ENCODE measurements at places on chromosomes 16 and 17.

DNA sequence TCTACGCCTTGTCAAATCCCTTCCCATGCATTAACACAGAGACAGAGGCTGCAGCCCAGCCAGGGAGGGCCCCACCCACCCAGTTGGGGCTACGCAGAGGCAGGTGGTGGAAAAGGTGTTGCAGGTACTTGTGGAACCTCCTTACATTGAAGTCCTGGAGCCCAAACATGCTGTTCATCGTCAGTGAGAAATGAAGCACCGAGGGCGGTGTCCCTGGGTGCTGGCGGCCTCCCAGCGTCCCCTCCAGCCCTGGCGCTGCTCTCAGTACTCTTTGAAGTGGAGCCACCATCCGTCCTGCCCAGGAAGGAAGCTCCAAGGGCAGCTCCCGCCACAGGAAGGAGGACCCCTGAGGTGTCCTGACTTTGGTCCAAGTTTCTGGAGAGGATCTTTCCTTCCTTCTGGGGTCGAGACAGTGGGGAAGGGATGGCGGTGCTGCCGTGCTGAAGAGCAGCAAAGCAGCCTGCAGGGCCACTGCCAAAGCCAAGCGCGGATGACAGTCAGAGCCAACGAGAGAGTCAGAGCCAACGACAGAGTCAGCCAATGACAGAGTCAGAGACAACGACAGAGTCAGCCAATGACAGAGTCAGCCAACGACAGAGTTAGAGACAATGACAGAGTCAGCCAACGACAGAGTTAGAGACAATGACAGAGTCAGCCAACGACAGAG lies 23.4 kb downstream of the LMF1 start:
- no peak for DNase-seq

DNA sequence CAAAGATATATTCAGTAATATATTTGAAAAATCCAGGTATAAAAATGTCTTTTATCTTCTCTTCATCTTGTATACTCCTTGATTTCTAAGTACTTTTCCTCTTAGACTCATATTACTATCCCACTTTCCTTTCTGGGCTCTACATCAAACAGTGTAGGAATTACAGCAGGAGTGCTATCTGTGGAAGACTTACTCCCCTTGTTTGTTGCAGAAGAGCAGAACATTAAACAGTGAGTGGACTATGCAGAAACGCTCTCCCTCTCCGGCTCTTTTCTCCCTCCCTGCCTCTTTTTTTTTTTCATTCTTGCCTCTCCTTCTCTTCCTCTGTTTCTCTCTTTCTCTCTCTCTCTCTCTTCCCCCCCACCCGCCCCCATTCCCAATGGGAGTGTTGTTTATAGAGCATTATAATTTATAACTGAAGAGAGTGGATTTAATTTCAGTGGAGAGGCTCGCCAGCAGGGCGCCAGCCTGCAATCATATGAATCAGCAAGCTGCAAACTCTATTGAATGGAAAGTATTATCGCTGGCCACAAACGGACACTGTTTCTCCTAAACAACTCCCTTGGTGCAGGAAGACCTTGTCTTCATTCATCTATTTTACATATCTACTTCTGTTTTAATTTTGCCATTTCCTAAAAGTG lies 242.3 kb upstream of the TBX2 start:
- peak; percentile 79 for DNase-seq

DNA sequence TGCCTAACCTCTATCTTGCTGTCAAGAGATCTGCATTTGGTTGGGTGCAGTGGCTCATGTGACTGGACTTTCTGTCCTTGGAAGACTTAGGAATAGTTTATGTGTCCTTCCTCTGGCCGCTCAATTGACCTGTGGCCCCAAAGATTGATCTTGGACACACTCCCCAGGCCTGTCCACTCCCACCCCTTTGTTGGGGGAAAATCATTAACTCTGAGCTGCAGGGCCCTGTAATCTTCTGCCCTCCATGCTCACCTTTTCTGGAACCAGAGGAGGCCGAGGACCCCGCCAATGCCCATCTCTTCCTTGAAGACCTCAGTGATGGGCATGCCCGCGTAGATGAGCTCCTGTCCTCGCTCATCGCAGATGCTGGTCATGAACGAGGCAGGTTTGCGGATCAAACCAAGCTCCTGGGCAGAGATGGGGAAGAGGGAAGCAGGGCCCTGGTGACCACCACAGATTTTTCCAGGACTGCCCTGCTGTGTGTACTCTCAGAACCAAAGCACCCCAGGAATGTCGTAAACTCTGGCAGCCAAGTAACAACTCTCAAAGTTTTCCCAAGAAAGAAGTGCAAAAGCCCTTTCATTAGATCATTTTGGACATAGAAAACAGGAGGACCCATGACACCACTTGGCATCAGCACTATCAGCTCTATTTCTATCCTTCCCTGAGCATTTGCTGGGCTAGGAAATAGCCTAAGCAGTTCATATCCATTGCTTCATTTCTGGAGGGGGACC lies 8.5 kb upstream of the KLHL11 start:
- DNase-seq = no peak

- DNase-seq = no peak
Measured at GRCh38 chr16:85068746-85069145, 41.2 kb downstream of the KIAA0513 start.

DNA sequence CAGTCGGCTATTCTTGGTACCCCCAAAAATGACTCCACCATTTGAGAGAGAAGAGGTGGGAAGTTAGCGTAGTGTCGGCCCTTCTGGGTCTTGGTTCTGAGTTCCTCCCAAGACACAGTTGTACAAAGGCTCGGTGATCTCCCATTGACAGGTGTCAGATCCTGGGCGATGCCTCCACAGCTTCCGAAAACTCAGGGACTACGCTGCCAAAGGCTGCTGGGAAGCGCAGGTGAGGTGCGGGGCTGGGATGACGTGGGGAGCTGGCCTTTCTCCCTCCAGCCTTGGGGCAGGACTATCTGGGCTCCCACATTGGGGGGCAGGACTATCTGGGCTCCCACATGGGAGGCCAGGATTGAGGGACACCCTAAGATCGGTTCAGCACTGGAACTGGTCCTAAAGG lies 10.4 kb downstream of the CCNF start:
- no peak for DNase-seq

DNA sequence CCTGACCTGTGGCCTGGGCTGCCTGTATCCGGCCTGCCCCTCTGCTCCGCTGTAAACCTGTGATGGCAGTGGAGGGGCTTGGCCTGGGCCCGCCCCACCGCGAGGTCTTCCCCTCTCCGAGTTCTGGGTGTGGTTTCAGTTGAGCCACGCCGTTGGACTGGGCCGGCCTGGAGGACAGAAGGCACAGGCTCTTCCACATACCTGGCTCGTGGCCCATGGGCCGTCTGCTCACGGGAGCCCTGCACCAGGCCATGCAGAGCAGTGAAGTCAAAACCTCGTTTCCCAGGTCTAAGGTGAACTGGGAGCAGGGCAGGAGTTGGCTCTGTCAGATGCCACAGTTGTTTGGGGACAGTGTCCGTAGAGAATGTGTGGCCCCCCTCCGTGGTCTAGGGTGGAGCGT lies 5.6 kb upstream of the RNPS1 start:
- no peak for DNase-seq

DNA sequence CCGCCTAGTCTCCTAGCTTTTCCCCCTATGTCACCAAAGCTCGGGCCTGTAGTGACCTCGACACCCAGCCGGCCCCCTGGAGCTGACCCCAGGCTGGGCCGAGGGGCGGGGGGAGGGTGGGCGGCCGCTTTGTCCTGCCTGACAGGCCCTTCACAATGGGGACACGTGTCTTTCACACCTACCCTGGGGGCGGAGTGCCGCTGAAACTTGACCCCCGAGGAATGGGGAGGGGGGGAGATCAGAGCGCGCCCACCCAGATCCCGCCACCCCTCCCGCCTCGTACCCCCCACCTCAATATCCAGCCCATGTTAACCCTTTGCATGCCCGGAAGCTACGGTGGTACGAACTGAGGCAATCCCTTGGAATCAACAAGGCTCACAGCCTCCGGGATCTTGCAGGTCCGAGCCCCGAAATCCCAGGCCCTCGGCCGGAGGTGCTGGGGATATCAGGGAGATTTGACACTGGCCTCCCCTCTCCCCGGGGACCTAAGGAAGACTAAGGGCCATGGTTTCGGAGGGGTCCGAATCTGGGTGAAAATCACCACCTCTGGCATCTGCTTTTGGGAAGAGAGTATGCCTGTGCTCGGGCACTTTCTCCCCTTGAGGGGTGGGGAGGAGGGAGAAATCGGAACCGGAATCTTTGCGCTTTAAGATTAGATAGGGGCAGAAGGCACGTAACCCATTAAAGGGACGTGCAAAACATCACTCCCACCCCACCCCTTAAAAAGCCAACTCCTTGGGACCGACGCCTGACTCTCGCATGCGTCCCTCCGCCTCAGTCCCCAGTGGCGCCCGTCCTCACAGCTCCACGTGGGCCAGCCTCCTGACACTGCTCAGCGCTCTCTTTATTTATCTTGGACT lies 2.6 kb downstream of the NOG start:
- DNase-seq = peak; percentile 20

DNA sequence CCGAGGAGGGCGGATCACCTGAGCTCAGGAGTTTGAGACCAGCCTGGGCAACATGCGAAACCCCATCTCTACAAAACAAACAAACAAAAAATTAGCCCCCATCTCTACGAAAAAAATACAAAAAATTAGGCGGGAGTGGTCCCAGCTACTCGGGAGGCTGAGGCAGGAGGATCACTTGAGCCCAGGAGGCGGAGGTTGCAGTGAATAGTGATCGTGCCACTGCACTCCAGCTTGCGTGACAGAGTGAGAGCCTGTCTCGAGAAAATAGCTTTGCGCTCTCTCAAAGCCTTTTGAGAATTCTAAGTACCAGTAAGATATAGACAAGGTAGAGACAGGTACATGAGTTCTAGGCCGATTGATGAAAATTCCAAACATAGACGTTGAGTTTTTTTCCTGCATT lies 2.0 kb downstream of the SOCS7 start:
- DNase-seq = no peak

- DNase-seq = no peak
Measured at GRCh38 chr16:86921289-86921688, 342.9 kb downstream of the FOXL1 start.

DNA sequence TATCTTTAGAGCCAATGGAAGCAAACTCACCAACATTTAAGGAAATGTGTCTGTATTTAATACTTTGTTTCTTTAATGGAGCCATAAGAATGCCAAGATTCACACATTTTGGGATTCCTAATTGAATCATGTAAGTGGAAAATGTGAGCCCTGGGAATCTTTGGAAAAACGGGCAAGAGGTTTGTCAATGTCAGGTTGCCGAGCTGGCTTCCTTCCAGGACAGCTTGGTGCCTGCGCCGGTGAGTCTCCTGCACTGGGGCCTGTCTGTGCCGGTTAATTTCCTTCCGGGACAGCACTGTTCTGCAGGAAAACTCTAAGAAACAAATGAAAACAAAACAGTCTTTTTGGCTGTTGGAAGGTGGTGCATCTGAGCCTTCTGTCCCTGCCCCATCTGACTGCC lies 210.6 kb downstream of the HAPSTR1 start:
- DNase-seq = no peak

DNA sequence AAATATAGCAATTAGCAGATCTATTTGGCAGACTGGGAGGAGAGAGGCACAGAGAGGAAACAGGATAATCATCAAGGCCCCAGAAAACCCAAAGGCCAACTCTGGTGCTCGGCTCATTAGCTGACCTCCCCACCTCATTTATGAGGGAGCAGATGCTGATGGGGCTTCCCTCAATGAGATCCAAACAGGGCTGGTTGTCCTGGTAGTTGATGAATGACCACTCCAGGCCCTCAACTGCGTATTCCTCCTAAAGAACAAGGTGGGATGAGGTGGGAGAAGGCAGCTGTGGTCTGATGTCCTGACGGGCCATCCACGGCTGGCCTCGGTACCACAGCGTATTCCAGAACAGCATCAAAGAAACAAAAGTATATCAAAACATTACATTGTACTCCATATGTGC lies 20.8 kb downstream of the ZNHIT3 start:
- DNase-seq = no peak

DNA sequence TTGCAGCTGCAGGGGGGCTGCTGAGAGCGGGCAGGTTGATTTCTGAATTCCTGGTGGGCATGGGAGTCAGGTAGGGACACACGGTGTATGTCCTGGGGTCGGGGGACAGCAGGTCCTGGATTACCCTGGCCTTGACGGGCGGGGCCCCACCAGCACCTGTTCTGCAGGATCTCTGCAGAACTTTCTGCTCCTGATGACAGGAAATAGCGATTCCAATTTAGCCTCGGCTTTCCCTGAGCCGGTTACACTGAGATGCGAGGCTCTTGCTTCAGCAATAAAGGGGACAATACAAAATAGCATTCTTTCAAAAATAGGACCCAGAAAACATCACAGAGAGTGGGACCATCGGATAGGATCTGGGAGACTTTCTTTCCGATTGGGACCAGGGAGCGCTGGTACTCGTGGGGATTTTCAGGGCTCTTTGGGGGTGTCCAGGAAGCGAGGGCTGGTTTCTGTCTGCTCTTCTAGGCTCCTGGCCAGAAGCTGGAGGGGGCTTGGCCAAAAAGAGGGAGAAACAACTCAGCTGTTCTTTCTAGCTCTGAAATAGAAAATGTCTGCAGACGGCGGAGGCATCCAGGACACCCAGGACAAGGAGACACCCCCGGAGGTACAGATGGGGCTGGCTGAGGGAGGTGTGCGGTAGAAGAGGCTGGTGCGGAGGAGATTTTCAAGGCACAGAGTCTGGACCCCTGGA lies 642 bp downstream of the ZNF205 start:
- DNase-seq = no peak

- DNase-seq = no peak
Measured at GRCh38 chr17:39658346-39658745, 6.8 kb upstream of the TCAP start.

DNA sequence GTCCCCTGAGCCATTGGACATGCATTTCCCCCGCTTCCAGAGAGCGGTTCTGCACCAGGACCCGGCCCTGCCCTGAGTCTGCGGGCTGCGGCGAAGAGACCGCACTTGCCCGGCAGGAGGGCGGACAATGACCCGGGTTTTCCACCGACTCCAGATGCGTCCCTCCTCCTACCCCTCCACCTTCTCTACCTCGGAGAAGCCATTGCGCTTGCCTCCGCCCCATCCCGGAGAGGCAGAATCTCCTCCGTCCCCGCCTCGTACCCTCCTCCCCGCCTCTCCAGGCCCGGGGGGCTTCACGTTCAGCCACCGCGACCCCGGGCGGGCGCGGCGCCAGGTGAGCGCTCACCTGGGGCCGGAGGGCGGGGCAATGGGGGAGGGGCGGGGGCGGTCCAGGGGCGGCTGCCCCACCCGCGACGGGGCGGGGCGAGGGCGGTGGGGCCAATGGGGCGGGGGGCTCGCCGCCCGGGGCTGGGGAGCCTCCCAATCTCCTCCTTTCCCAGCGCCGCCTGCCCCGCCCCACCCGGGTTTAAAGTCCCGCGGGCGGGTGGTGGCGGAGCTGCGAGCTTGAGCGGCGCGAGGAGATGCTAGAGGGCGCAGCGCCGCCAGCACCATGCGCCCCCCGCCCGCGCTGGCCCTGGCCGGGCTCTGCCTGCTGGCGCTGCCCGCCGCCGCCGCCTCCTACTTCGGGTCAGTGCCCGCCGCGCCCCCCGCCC lies at the start of gene WNT9B:
Gene WNT9B (plus strand): TSS at position 555 of the 713 bp plus-strand sequence. CDS start 56 bp downstream, at position 611.
- no peak for DNase-seq

DNA sequence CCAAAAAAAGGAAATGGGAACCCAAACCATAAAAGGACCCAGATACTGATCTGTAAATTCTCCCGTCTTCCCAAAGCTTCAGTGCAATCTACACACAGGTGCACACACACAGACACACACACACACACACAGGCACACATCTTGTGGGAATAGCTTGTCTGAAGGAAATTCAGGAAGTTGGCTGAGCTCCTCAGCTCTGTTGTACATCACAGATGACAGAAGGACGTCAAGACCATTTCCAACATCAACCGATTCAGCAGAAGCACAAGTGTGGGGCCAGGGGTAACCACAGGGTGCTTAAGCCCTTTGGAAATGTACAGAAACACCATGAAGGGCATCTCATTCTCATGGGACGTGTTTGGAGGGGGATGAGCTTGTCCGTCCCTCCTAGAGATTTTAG lies 498.1 kb upstream of the PSMD7 start:
- no peak for DNase-seq

- DNase-seq = no peak
Measured at GRCh38 chr17:59257101-59257500, 36.8 kb downstream of the GDPD1 start.
